NCI-H2227 treated with DMSO at 0.1 percent for 48 hours (cell line): ENCODE measurements at places on chromosomes 13 and 19.

GRCh38 chr19:35760711-35761349 lies 2.9 kb downstream of the PROSER3 start:
- DNase-seq: no peak

DNA sequence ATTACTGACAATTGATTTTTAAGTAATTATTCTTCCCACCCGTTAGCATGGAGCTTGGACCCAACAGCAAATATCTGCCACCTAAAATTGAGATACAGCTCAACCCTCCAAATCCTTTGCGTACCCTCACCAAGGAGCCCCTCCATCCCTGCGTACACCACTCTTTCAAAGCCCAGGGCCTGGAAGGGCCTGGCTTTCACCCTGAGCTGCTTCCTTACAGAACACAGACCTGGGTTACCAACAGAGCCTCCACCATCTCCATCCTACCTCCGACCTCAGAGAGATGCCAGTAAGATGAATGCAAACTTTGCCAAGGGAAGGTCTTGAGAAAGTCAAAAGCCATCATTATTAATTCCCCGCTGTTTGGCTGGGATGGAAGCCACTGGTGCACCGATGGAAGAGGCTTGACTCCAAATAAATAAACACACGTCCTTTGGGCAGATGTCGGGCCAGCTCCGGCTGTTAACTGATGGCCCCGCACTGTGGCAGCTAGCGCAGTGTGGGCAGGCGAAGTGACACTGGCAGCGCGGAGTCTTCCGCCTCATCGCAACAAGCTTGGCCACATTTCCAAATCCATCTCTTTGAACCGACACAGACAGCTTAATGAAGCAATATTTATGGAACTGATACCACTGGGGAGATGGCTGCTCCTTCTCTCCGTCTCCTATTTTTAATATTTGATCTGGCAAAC lies 150.2 kb upstream of the VSTM2B start:
- peak; percentile 74 for DNase-seq

DNA sequence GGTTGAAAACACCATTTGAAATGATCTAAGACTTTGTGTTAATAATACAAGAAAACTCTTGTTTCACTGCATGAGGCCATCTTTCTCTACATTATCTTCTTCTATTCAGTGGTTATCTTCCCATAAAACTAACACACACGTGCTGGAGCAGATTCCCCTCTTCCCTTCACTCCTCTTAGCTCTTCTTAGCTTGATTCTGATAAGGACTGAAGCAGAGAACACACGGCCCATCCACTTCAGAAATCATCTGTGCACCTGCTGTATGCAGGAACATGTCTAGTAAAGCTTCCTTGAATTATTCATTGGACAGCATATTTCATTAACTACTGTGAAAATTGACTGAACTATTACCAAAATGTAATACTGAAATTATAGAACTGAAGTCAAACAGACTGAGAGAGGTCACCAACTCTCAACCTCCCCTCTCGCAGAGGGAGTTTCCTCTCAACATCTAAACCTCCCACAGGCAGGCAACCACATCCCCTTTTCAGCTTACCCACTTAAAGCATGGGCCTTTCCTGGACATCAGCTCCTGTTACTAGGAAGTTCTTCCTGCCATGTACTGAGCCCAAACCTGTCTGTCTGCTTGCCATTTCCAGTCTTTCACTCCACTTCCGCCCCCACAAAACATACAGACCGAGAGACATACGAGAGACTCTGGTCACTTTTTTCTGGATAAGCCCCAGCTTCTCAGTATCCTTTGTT lies 113.9 kb downstream of the CRYL1 start:
- no peak for DNase-seq

- DNase-seq: no peak
These were observed 21.8 kb upstream of the ZNF30 start for GRCh38 chr19:34904664-34905527.

GRCh38 chr13:34412295-34412694 lies 529.8 kb upstream of the NBEA start:
- DNase-seq: no peak

GRCh38 chr13:52395704-52396103 lies 10.3 kb downstream of the THSD1 start:
- no peak for DNase-seq

- no peak for DNase-seq
These were observed 435.6 kb upstream of the SLITRK5 start for GRCh38 chr13:87235621-87236020.

DNA sequence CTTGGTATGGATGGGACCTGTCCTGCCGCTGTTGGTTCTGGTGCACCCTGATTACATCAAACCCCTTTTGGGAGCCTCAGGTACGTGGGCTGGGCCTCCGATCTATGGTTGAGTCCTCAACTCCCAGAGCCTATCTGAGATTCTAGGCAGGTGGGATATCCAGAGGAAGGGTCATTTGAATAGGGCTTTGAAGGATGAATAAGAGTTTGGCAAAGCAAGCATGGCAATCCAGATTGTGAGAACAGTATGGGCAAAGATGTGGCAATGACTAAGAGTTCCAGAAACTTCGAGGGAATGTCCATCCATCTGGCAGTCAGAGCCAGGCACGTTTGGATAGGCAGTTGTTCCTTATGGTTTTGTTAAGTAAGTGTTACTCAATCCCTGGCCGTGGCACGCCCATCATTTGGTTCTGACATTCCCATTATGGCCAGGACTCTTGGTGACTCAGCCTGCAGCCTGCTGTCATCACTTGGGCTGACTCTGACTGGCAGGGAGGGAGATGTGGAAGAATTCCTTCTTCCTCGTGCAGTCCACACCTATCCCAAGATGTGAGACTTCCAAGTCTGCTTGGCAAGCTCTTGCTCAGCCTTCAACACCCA lies 21.5 kb downstream of the CYP4F22 start:
- DNase-seq: no peak

DNA sequence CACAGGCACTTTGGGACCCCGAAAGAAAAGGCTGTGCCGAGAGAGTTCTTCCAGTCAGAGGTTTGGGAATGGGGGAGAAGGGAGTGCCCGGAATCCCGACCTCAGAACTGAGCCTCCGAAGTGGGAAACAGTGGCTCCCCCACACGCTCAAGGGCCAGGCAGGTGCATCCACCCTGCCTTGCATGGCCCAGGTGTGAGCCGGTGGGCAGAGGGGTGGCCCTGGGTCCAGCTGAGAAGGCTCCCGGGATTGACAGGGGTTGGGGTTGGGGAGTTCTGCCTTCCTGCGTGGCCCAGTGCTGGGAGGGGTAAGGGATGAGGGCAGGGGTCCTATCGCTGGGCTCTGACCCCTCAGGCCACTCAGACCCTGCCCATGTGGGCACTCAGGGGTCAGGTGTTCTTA lies 163.5 kb upstream of the TUBA3C start:
- no peak for DNase-seq

DNA sequence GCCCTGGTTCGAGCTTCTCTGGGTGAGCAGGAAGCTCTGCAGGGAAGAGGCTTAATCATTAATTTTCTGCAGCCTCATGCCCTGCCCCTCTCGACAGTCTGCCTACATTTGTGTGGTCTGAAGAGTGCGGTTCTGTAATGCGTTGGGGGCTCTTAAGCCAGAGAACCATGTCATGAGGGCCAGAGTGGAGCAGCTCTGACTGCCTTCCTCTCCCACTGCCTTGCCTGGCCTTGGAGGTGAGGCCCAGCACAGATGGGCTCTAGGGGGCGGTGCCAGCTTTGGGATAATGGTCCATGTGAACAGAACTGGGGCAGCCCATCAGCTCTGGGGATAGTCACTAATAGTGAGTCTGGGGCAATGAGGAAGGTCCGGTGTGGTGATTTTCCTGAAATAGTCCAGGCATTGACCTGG lies 5.7 kb downstream of the FGF9 start:
- no peak for DNase-seq

GRCh38 chr13:28613562-28613961 lies 45.4 kb upstream of the POMP start:
- no peak for DNase-seq

DNA sequence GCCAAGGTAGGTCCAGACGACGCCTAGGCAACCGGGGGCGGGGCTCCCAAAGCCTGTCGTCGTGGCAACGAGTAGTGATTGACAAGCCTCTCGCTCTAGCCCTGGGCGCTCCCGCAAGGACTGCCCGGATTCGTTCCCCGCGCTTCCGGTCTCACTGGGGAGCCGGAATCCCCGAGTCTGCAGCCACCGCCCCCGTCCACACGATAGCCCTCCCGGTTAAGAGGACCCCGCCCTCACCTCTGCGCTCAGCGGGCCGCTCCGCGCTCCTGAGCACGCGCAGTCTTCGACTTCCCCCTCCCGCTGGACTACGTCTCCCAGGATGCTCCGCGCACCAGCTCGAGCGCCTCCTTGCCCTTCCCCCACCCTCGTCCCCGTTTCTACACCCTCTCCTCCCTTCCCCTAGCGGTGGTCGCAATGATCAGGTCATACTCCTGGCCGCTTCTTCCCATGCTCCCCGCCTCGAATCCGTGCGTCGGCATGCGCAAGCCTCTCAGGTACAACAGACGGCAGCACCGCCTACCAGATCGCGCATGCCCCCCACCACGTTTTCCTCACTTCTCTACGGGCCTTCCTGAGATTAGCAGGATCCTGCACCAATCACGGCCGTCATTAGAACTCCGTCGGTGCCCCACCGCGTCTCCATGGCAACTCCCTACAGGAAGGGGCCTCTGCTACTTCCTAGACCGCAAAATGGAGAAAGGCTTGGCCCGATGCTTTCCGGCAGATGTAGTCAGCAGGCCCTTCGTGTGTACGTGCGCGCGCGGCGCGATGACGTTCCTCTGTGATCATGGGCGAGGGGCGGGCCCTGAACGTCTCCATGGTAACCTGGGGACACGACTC lies at the start of gene MZF1:
Gene MZF1 (minus strand): TSS at position 518 of the 840 bp plus-strand sequence. CDS start 1,946 bp downstream, outside the sequence.
- no peak for DNase-seq

- DNase-seq: no peak
These were observed 27.0 kb downstream of the PEG3 start for GRCh38 chr19:56813531-56813930.

- DNase-seq: no peak
These were observed 465.3 kb downstream of the COG6 start for GRCh38 chr13:40120781-40121180.

DNA sequence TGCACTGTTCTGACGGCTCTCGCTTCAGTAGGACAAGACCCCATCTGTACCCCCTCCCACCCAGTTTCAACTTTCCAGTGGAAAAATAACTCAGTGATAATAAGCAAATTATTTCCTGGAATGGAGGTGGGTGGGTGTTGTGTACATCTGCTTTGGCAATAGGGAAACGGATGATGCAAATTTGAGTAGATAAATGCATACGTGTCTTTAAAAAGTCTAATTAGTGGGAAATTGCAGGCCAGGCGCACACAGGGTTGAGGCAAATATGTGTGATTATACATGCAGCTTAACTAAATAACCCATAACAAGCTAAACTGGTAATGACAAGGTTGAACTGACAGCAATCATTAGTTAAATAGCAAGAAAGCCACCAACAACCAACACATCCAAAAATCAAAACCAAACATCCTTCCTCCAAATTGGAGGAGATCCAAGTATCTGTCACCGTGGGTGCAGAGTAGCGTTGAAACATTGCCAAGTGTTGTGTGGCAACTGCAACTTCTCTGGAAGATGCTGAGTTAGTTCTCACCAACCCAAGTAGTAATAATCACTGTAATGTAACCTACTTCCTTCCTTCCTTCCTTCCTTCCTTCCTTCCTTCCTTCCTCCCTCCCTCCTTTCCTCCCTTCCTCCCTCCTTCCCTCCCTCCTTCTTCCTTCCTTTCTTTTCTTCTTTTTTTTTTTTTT lies 54.6 kb downstream of the TRPM4 start:
- DNase-seq: no peak

- no peak for DNase-seq
These were observed 391.8 kb downstream of the KLF5 start for GRCh38 chr13:73450583-73450982.

DNA sequence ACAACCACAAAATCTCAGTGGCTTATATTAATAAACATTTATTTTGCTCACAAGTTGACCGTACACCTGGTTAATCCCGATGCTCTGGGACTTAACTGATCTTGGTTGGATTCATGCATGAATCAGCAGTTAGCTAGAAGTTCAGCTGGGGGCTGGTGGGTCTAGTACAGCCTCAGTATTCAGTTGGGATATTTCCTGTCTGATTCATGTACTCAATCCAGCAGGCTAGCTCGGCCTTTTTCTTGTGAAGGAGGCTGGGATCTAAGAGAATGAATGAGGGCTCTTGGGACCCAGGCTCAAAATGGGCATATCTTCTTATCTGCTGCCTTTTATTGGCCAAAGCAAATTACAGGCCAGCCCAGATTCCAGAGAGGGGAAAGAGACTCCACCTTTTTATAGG lies 178.8 kb downstream of the KCTD12 start:
- DNase-seq: no peak

- DNase-seq: no peak
These were observed 171.0 kb downstream of the GPC6 start for GRCh38 chr13:93397619-93398018.

GRCh38 chr13:42524487-42525034 lies 49.4 kb upstream of the TNFSF11 start:
- no peak for DNase-seq

GRCh38 chr13:103772576-103772975 lies 706.4 kb upstream of the SLC10A2 start:
- no peak for DNase-seq

- no peak for DNase-seq
These were observed 45.3 kb downstream of the POLR1D start for GRCh38 chr13:27666951-27667350.

DNA sequence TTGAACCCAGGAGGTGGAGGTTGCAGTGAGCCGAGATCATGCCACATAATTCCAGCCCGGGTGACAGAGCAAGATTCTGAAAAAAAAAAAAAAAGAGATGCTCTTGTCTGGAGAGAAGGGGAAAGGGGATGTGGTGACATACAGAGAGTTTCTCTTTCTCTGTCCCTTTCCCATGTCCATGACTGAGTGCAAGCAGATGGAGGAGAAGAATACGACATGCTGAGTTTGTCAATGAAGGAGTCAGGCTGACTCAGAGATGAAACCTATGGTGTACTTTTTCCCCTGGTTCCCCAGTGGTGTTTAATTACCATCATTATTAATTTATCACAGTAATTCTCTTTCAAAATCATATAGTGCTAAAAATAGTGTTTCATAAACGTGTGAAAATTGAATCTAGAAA lies 448.8 kb downstream of the FOXO1 start:
- DNase-seq: no peak

DNA sequence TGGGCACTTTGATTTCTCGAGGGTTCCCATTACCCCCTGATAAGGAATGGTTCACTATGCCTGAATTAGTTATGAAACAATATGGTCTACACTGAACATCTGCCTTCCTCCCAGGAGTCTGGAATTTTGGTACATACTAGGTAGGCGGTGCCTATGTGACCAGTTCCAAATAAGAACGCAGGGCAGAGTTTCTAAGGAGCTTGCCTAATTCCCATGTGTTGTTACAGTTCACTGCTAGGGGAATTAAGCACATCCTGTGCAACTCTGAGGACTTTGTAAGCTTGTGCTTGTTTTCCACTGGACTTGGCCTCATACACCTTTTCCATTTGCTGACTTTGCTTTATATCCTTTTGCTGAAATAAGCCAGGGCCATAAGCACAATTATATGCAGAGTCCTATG lies 29.2 kb downstream of the RBM26 start:
- DNase-seq: no peak

- DNase-seq: no peak
These were observed 24.3 kb downstream of the CCNA1 start for GRCh38 chr13:36456577-36456976.
